ENCODE measurements at places on chromosomes 16 and 17.
A peak's percentile ranks its signal among the peaks of the same experiment; 100 is the strongest.

- DNase-seq = no peak
These were observed 158.5 kb downstream of the RPTOR start for GRCh38 chr17:80703142-80703478.

DNA sequence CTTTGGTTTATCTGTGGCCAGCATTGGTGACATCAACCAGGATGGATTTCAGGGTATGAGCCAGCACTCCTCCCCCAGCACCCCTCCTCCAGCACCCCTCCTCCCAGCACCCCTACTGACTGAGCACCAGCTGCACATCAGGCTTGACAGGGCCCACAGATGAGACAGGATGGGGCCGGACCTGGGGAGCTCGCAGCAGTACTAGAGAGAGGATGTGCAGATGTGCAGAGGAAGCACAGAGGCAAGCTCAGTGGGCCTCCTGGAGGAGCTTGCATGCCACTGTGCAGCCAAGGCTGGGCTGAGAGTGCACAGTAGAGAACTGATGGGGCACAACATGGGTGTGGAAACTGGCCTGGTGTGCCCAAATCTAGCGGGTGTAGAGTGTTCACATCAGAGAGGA lies 16.2 kb downstream of the ITGA3 start:
- DNase-seq = no peak

- DNase-seq = no peak
These were observed 122.7 kb downstream of the ABCC6 start for GRCh38 chr16:16100631-16101030.

DNA sequence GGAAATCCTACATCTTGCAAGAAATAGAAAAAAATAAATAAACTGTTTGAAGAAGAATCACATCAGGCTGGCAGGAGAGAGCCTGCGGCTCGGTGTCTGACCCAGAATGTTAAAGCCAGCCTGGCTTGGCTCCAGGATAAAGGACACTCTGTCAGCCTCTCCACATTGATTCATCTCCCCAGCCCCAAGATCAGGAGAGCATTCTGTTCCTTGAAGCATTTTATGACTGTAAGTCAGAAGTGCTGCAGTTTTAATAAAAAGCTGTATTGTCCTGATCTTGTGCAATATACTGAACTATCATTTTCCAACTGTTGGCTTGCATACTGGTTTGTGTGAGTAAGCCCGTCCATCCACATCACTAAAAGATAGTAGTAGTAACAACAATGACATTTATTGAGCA lies 426.6 kb downstream of the HAPSTR1 start:
- DNase-seq = no peak

GRCh38 chr16:57651344-57652333 lies 16.5 kb upstream of the ADGRG3 start:
- DNase-seq = no peak

GRCh38 chr17:64491034-64491860 lies 5.6 kb downstream of the POLG2 start:
- no peak for DNase-seq

DNA sequence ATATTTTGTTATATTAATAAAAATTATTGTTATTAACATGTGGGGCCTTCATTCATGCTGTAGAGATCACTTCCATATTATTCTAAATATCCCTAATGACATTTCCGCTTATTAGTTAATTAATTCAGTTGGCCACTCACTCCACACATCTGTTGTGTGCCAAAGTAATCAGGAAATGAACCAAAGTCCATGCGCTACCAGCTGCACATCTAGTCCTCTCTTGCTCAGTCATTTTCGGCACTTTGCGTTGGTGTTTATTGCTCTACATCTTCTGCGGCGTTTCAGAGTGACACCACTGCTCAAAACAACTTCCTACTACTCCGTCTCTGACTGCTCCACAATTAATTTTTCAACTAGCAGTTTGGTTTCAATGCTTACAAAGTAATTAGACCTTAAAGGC lies 101.4 kb upstream of the ZFHX3 start:
- no peak for DNase-seq

DNA sequence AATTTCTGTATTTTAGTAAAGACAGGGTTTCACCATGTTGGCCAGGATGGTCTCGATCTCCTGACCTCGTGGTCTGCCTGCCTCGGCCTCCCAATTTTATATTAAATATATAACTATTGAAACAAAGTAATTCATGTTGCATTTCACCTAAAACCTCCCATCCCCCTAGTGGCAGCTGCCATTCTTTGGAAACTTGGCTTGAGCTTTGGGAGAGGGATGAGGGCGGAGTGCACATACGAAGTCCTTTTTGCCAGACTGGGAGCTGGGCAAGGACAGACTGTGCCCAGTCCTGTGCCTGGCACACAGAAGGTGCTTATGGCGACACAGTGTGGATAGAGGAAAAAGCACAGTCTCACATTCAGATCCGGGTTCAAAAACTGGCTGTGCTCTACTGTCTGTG lies 83.8 kb downstream of the NETO2 start:
- DNase-seq = no peak

DNA sequence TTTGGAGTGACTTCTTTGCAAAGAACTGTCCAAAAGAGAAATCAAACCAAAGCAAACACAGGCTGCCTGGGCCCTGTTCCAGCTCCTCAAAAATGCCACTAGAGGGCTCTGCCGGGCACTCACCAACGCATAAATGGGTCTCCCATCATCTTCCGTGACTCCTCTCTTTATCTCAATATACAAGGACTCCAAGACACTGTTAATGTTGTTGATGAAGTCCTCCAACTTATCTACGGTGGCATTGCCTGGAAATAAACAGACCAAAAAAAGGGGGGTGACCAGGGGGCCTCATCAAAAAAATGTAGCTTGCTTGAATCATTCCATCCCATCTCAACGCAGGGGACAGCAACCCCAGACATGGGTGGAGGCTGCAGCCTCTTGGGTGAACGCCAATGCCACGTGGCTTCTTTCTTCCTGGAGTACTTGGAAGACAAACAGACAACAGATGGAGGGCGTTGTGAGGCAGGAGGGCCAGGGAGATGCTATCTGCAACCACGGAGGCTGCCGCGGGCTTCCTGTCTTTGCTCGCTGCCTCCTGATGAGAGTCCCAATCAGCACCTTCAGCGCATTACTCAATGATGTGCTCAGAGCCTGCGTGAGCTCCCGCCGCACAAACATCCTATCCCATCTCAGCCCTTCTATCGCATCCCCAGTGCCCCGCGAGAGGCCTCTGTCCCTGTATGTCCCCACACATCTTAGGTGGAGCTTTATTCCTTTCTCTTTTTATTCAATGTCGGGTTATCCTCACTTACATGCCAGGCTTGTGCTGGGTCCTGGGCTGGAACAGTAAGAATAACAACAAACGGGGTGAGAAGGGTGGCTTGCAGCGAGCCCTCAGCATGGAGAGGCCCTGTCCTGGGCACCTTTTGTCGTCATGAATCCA lies 32.0 kb downstream of the KDM8 start:
- peak; percentile 57 for DNase-seq

DNA sequence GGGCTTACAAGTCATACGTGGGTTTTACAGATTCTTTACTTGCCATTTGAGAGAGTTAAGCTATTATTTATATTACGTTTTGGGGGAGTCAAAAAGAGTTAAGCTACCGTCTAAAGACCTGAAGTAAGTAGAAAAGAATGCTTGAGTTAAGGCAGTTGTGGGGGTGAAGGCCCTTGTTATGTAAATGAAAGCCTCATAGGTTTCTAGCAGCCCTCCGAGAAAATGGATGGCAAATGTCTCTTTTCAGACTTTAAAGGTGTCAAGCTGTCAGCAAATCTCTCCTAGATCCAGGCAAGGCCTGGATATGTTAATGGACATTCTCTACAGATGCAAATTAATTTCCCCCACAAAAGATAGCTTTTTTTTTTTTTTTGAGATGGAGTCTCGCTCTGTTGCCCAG lies 7.2 kb upstream of the EIF4A3 start:
- no peak for DNase-seq

- DNase-seq = no peak
These were observed 595.2 kb downstream of the TOX3 start for GRCh38 chr16:51951668-51952298.

DNA sequence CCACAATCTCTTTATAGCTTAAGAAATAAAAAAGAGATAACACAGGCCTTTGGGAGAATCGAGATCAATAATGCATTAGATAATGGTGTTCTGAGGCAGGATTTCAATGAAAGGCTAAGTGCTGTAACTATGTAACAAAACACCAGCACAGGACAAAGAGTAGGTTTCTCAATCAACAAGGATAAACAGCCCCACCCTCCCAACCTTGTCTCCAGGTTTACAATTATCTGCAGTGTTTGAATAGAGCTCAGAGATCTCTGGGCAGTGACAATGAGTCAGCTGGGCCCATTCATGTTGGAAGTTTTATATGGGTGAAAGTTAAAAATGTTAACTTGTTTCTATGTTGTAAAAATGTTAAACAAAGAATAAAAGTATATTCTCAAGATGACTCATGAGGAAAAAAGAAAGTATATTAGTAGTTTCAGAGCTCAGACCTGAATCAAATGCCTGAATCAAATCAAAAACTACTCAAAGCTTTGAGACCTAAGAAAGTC lies 17.0 kb upstream of the KRT20 start:
- DNase-seq = peak; percentile 85

- DNase-seq = peak; percentile 72
These were observed 15.4 kb downstream of the SYCE1L start for GRCh38 chr16:77214411-77215138.

DNA sequence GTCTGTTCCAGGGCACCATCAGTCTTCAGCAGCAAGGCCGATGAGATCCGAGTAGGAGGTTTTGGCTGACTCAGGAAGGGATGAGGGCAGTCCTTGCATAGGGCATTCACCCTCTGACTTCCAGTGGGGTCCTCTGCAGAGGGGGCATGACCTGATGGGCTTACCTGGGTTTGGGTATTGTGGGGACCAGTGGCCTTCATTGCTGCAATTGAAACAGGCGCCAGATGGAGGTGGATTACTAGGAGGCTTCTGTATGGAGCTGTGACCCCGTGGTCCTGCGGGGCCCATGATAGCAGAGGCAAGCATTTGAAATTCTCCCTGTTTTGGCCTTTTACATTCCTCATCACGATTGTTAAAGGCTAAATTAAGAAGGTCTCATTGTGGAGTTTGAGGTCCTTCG lies 2448.7 kb downstream of the TP53TG3F start:
- no peak for DNase-seq

DNA sequence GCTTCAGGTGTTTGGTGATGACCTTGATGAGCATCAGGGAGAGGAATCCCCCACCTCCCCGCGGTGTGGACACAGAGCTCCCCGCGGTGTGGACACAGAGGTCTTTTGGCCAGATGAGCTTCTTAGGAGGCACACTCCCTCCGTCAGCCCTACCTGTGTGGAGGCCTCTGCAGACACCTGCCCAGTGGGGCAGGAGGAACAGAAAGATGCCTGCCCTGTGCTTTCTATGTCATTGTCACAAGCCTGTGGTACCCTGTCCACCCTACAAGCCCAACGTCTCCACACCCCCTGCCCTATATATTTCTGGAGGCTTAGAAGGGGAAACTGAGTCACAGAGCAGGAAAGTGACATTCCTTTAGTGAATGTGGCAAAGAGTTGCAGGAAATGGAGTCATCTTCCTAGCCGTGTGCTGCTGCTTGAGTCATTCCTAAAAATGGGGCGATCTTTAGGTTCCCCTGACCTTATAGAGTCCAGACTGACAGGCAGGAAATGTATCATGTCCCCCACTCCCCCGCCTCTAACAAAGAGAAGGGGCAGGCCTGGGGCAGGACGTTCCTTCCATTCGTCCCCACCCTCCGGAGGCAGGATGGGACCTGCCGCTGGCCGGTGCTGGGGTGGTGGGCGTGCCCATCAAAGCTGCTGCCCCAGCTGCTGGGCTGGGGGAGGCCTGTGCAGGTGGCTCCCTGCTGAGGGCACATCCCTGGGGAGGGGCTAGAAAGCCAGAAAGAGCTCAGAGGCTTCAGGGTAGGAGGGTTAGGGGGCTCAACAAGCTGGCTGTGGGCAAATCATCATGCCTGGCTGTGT lies 1.0 kb upstream of the C16orf74 start:
- DNase-seq = no peak

DNA sequence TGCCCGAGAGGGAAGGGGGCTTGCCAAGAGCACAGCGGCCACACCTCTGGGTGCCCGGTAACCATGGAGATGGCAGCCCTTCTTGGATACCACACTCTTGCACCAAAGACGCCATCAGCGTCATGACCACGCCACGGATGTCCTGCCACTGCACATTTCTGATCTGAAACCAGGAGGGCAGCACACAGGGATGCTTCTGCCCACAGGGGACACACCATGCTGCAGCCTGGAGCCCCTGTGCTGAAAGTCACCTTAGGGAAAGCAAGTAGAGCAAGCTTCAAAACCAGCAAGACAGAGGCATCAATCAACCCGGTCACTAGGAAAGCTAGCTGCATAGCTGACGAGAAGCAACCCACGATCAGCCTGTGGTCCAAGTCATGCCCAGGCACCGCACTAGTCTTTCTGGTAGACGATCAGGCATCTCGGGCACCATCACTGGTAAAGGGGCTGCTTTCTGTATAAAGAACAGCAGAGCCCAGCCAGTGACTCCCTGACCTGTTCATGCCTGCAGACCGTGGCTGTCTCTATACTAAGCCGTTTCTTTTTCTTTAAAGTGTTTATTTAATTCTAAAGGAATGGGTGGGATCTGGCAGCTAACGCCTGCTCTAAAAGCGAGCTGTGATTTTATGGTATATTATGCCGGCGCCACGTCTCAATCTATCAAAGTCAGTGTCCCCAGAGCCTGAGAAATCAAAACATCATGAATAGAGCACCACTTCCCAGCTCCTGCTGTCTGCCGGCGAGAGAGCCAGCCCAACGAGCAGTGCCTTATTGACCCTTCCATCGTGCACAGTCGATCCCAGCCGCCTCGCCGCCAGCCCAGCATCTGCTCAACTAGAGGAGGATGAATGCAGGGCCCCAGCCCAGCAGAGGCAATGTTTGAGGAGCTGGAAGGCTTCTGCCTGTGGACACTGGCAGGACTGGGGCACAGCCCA lies 244.7 kb downstream of the RBFOX3 start:
- DNase-seq = no peak

DNA sequence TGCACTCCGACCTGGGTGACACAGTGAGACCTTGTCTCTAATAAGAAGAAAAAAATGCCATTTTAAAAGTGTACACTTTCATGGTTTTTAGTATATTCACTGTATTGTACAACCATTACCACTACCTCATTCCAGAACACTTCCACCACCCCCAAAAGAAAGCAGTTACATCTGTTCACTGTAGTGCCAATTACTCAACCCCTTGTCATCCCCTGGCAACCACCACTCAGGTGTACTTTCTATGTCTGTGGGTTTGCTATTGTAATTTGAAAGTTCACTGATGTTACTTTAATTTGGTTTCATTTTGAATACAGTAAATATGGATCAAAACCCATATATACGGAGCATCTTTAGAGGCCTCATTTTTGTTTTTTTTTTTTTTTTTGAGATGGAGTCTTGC lies 6.1 kb downstream of the ZG16 start:
- no peak for DNase-seq
